MCF 10A (cell line): ENCODE measurements at places on chromosomes 2 and 18.

GRCh38 chr2:67666386-67667053 lies 269.4 kb downstream of the ETAA1 start:
- no peak for DNase-seq

DNA sequence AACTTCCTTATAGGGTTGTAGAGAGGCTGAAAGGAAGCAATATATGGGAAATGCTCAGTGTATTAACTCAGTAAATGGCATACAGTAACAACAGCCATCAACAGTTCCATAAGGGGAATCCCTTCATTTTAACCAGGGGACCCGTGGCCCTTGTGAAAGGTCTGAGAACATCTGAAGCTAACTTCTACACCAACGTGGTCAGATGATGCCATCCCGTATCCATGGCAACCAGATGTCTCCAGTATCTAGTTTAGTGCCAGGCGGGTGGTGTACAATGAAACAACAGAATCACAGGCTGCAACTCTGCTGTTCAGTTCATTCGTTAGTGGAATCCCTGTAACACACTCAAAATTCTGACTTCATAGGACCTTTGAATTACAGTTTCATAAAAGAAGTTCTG lies 162.3 kb downstream of the TGIF1 start:
- DNase-seq: no peak

DNA sequence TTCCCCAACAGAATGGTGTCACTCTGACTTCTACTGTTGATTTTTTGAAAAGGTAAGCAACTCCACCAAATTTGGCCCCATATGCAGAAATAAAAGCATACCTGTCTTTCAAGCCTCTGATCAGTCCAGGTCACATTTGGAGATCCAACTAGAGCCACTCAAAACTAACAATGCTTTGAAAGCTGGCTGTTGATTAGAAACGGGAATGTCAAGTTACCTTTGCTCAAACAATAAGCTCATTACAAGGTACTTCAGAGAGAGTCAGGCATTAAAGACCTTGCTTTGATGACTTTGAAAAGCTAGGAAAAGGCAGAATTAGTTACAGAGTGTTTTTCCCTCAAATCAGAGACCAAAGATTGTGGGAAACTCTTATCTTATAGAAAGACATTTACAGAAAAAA lies 4.8 kb upstream of the IHH start:
- no peak for DNase-seq

DNA sequence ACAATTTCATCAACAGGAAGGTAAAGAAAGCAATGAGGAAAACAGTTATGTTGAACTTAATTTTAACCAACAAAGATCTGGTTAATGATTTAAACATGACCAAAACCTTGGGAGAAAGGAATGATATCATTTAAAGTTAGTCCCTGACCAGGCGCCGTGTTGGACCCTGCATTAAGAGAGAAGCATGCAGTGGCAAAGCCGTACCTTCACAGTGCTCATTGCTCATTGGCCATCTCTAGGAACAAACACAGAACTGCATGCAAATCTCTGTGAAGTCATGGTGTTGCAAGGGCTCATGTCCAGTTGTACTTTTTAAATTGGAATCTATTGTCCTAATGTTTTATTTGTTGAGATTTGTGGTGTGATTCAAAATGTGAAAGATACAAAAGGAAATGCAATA lies 12.0 kb upstream of the SRBD1 start:
- no peak for DNase-seq

DNA sequence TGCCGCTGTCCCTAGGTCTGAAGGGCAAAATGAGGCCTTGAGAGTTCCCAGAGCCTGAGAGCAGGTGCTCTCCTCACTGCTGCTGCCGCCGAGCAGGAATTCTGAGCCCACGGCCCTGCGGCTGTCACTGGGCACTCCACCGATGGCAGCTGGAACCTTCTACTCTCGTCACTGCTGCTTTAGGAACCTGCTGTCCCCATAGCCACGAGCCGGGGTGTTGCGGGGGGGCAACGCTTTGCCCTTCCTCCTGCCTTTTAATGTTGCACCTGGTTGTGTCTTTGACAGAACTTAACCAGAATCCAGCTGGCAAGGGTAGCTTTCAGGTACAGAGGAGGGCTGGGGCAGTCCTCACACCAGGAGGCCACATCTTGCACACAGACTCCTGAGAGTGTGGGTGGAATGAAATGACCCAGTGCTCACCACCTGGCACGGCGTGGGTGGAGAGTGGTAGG lies 32.3 kb downstream of the NCK2 start:
- DNase-seq: no peak

DNA sequence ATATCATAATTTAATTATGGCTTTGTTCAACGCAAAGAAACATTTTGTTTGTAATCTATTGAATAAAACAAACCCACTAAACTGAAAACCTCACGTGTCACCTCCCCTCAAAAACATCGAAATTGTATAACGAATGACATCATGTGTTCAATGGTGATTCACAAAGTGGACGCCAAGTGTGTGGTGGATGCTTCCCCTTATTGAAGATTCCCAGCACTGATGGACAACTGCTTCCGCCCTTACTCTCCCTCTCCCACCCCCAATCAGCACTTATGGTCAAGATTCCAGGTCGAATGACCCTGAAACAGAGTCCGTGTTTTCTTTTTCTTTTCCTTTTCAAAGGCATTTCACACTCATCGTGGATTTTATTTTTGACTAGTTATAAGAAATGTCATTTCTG lies 383.0 kb upstream of the SMIM21 start:
- DNase-seq: no peak

DNA sequence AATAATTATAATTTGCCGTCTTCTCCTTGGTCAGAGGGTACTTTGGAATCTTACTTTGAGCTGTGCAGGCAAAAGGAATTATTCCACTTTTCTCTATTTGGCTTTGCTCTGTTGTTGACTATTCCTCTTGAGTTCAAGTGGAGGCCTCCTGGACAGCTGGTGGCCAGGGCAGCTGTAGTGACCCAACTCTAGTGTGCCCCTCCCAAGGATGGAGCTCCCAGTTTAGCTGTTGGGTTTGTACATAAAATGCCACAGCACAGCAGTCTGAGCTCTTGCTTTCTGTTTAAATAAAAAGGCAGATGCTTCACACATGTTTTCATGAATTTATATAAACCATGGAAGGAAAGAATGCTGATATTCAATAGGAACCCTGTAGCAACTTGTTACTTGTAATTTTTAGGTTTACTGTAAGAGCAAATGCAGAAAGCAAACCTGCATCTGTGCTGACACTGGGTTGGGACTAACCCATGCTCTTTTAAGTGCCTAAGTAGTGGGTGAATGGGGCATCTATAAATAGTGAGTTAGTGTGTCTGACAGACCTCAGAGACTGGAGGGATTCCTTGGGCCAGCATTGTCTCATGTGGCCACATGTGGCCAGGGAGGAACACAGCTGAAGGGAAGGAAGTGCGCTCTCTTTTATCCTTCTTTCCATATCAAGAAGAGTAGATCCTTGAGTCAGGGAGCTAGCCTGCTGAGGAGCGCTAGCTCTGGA lies 121.8 kb downstream of the FHOD3 start:
- DNase-seq: no peak

- DNase-seq: no peak
Observed at GRCh38 chr2:120685066-120685973, 50.3 kb upstream of the GLI2 start.

- no peak for DNase-seq
Observed at GRCh38 chr2:72750977-72751639, 74.7 kb downstream of the EXOC6B start.

GRCh38 chr18:38077229-38077628 lies 511.6 kb upstream of the CELF4 start:
- peak; percentile 26 for DNase-seq

GRCh38 chr2:190841707-190842505 lies 38.7 kb upstream of the GLS start:
- DNase-seq: no peak

- no peak for DNase-seq
Observed at GRCh38 chr2:20282916-20283592, 58.1 kb upstream of the SDC1 start.

GRCh38 chr18:3916082-3916481 lies 466.1 kb downstream of the TGIF1 start:
- no peak for DNase-seq

GRCh38 chr18:9704233-9705118 lies 3.6 kb upstream of the RAB31 start:
- no peak for DNase-seq

- DNase-seq: no peak
Observed at GRCh38 chr18:12377556-12378197, 650 bp upstream of the AFG3L2 start.

- no peak for DNase-seq
Observed at GRCh38 chr2:66236067-66236685, 198.7 kb upstream of the MEIS1 start.

GRCh38 chr18:31667185-31667584 lies 17.2 kb downstream of the B4GALT6 start:
- DNase-seq: no peak

GRCh38 chr2:74399785-74400184 lies 19.7 kb upstream of the DCTN1 start:
- peak; percentile 50 for DNase-seq

DNA sequence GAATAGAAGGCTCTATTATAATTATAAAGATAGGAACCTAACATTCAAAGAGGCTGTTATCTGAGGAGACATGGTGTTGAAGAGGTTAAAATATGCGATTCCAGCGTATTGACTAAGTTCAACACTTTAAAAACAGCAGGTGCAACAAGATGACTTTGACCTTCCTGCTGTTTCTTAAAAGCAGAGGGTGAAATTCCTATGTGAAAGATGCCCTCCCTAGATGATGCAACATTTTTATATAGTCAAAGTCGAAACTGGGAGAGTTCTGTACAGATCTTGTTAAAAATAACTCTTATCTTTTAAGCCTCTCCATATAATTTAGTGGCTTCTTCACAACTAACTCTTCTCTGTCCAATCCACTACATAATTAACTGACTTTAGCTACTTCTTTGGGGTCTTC lies 4.4 kb upstream of the ACKR3 start:
- DNase-seq: no peak

GRCh38 chr2:200255549-200255948 lies 50.9 kb upstream of the SPATS2L start:
- no peak for DNase-seq

GRCh38 chr2:7593360-7593759 lies 676.1 kb downstream of the RNF144A start:
- no peak for DNase-seq

DNA sequence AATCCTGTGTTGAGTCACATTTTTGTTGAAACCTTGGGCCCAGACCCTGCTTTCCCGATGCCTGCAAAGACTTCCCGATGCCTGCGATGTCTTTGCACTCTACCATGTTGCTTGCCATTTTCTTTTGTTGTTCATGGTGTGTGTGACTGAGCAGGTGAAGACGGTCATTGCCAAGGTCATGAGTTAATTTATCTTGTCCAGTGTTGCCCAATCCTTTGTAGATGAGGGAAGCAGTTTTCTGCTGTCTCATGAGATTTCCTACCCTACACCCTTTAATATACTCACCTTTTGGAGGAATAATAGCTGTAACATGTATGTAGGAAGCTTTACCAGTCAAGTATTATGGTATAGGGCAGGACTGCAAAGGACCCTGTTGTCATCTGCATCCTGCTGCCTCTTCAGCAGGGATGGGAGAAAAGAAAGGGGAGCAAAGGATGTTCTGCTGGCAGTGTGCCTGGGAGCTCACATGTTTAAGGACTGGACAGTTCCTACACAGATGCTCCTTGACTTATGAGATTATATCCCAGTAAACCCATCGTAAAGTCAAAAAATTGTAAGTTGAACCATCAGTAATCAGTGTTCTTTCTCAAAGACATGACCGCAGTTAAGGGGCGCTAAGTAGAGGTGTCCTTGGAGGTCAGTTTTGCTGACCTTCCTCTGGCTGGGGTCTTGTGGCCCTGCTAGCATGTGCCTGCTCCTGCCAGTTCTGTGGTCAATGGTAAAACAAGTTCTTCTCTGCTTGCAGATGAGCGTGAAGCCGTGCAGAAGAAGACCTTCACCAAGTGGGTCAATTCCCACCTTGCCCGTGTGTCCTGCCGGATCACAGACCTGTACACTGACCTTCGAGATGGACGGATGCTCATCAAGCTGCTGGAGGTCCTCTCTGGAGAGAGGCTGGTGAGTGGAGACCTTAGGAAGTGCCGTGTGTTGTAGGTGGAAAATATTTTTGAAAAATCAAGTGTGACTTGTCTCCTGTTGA lies 124.8 kb upstream of the EML6 start:
- no peak for DNase-seq
